NK-92 treated with Interleukin-12 subunit alpha and Interleukin-12 subunit beta, amount 100 ng/mL, for 24 hours (cell line): ENCODE measurements at places on chromosomes 13 and 19.

DNA sequence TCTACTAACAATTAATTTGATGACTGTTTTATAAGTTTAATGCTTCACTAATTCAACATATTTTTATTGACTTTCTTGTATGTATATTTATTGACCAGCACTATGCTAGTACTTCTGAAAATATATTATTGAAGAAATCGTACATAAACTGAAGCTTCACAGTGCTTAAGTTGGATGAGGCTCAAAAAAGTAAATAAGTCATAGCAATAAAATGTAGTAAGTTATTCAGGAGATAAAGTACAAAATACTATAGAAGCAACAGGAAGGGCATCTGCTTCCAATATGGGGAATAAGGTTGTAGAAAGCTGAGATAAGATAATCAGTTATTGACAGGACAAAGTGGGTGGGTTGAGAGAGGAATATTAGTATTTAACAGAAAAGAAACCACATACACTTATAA, 944.9 kb upstream of the MIR17HG start:
- DNase-seq = no peak

- no peak for DNase-seq
Observed at GRCh38 chr19:50668416-50668815, 19.2 kb downstream of the C19orf81 start.

DNA sequence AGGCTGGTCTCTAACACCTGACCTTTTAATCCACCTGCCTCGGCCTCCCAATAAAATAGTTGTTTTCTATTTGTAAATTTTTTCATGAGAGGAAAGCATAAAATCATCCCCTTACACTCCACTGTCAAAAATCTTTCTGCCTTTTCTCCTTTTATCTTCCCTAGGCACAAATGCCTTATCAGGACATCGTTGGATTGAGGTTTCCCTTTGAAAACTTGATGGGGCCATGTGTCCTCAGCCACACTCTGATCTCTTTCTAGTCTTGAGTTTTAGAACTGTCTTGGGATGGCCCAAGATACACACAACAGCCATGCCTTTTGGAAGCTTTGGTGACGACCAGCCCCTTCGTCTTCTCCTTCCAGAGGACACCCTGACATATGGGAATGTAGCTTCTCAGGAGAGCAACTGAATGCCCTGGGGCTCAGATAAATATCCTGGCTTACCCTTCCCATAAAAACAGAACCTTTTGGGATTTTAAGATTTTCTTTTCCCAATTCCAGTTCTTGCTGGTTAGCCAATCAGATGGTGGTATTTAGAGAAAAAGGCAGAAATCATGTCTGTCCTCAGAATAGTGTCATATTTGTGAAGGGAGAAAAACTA, 112.4 kb downstream of the ZNF429 start:
- DNase-seq = no peak

- DNase-seq = no peak
Observed at GRCh38 chr19:43774103-43774939, 6.5 kb downstream of the KCNN4 start.

DNA sequence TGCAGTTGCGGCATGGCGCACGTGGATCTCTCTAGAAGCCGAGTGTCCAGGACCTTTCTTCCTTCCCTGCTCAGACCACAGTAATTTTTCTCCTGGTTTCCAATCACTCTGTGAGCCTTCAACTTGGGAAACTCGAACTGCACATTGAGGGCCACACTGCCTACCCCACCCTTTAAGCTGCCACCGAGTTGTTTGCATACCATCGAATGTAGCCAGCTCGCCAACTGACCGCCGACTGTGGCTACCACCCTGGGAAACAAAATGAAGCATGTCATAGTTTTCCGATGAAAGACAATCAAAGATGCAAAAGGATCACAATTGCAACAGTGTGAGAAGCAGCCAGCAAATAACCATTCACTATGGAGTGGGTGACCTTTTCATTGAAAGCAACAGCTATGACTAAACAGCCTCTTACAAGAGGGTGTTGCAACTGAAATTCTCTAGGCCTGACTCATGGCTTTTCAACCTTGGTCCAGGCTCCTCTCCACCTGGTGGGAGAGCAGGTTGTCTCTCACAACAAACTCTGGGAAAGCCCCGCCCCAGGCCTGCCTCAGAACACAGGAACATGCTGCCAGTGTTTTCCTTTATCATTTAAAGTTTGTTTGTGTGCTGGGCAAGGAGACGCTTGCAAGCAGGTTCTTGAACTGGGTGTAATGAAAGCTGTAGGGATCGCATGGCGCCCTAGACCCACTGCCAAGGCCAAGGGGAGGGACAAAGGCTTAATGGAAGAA, 141.7 kb upstream of the SERP2 start:
- no peak for DNase-seq

DNA sequence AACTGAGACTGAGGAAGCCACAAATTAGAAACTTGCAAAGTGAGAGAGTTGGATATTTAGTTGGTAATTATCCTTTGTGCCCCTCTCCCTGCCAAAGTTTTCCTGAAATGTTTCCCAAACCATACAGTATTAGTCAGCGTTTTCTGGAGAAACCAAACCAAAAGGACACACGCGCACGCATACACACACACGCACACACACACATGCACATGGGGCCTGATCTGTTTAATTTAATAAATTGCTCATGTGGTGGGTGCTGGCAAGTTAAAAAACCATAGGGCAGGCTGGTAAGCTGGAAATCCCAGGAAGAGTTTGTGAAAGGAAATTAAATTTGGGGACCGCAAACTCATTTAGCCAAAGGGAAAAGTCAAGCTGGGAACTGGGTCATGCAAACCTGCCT, 11.7 kb upstream of the CYSLTR2 start:
- no peak for DNase-seq

DNA sequence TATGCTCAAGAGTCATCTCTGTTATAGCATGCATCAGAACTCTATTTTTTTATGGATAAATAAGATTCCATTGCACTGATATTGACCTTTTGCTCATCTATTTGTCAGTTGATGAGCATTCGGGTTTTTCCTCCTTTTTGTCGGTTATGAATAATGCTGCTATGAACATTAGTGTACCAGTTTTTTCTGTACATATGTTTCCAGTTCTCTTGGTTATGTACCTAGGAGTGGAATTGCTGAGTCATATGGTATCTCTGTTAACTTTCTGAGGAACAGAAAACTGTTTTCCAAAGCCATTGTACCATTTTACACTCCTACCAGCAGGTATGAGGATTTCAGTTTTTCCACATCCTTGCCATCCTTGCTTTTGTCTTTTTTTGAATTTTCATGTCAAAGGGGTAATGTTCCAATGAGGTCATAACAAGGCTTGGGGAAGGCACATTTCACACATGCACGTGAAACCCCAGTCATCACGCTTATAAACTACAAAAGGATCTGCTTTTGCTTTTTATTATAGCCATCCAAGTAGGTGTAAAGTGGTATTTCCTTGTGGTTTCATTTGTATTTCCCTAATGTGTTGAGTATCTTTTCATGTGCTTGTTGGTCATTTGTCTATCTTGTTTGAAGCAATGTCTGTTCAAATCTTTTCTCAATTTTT, 14.6 kb downstream of the KBTBD7 start:
- no peak for DNase-seq

DNA sequence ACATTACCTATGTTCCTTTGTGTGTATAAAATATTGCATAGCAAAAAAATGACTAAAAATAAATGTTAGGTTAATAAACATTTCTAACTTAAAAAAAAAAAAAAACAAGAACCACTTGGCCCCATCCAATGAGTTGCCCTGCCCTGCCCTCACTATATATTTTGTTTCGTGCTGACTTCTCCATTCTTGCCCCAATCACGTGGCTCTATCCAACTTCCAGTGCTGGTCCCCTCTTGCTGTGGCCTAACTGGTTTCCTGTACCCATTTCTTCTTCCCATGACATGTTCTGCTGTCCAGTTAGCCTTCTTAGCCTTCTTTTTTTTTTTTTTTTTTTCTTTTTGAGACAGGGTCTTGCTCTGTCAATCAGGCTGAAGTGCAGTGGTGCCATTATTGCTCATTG, 151.6 kb downstream of the FOXO1 start:
- DNase-seq = no peak

- no peak for DNase-seq
Observed at GRCh38 chr19:14349426-14349825, 31.8 kb upstream of the ADGRE5 start.

DNA sequence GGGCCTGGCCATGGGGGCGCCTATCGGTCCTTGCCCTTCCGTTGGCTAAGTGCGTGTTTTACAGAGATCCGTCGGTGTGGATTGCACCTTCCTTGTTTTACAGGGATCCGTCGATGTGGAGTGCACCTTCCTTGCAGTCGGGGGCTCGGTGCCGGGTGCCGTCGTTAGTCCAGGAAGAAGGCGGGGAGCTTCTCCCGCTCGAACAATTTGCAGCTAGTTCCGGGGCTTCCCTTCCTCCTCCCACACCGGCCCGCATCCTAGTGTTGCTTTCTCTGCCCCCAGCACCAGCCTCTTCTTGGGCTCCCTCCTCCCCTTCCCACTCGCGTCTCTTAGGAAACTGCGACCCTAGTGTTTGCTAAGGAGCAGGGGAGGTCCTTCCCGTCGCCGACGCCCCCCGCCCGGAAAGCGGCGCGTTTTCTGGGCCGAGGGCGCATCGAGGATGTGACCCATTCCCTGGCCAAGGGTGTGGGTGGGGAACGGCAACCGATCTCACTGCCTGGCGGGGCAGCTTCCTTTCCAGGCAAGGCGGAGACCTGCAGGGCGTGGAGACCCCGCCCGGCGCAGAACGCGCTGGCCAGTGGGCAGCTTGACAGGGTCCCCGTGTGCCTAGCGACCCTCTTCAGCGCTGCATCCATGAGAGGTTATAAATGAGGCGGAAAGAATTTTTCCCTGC, 75.7 kb upstream of the ZNF91 start:
- no peak for DNase-seq

- peak; percentile 51 for DNase-seq
Observed at GRCh38 chr19:48351341-48351752, 12.4 kb downstream of the TMEM143 start.

GRCh38 chr13:58300224-58300623, 668.7 kb downstream of the PCDH17 start:
- DNase-seq = no peak

- no peak for DNase-seq
Observed at GRCh38 chr19:11256189-11256588, 6.1 kb downstream of the DOCK6 start.

DNA sequence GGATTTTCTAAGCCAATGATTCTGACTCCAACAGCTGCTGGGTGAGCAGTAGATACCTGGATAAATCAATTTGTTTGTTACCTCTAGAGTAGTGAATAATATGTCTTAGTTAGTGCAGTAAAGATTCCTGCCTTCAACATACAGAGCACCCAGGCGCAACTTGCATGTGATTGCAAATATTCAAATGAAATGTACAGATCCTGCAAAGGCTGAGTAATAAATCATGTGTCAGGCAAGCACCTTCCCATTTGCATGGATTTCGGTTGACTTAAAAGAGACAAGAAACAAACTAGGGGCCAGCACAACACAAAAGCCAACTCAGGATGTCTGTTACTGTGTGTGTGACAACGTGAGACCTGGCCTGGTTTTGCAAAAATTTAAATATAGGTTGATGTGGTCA, 79.7 kb downstream of the TNFSF11 start:
- no peak for DNase-seq

- no peak for DNase-seq
Observed at GRCh38 chr13:110000534-110001345, 214.4 kb upstream of the IRS2 start.

- no peak for DNase-seq
Observed at GRCh38 chr19:7489609-7490044, 792 bp upstream of the PEX11G start.

DNA sequence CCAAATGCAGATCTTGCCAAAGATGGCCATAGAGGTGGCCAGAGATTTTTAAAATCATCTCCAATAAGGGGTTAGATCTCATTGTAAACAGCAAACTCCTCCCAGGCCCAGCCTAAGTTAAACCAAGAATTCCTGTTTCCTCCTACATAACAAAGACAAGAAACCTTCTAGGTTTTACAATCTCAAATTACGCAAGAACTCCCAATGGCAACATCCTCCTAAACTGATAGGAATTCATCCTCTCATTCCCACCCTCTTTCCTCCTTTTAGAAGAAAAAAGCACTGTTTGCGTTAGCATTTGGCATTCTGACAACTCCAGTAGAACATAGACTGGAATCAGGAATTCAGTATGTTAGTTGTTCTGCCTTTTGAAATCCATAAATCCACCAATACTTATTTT, 14.6 kb downstream of the PROSER1 start:
- DNase-seq = no peak

DNA sequence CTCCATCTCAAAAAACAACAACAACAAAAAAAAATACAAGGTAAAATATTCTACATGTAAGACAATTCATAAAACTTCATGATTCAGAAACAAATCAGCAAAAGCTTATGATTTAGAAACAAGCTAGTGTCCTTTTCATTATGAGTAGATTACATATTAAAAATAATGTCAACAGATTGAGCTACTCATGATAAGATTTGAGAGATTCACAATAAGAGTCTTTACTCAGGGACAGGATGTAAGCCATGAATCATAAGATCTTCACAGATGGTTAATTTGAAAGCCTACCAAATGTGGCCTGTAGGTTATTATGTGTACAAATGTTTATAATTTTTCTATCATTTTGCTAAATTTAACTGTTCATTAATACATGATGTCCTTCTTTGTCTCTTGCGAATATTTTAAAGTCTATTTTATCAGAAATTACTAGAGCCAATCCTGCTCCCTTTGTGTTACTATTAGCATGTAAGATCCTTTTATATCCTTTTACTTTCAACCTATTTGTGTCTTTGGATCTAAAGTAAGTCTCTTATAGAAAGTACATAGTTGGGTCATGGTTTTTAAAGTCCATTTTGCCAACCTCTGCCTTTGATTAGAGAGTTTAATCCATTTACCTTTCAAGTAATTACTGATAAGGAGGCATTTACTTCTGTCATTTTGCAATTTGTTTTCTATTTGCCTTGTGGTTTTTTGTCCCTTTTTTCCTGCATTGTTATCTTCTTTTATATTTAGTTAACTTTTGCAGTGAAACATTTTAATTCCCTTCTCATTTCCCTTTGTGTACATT, 68.3 kb upstream of the RXFP2 start:
- no peak for DNase-seq

DNA sequence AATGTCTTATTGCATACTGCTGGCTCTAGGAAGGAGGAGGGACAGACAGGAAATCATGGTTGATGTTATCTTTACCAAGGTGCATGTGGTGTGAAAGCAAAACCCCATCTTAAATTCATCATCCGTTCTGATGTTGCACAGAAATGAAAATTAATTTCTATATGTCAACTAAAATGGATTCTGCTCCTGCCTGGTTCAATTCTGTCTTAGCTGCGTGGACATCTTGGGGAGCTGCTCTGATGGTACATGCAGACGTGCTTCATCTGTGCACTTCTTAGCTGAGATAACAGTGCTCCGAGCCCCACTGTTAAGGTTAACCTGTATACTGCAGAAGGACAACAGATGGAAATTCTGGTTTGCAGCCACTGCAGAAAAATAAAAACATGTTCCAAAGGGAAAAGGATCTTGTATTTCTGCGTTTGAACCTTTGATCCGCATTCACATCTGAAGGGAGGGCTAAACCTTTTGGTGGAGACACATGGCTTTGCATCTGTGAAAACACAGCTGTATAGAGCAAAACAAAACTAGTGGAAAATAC, 155.6 kb downstream of the TM9SF2 start:
- DNase-seq = peak; percentile 21

GRCh38 chr13:46909042-46909441, 12.2 kb upstream of the HTR2A start:
- DNase-seq = no peak
